ENCODE measurements at places on chromosomes 2 and 18.
A peak's percentile ranks its signal among the peaks of the same experiment; 100 is the strongest.

DNA sequence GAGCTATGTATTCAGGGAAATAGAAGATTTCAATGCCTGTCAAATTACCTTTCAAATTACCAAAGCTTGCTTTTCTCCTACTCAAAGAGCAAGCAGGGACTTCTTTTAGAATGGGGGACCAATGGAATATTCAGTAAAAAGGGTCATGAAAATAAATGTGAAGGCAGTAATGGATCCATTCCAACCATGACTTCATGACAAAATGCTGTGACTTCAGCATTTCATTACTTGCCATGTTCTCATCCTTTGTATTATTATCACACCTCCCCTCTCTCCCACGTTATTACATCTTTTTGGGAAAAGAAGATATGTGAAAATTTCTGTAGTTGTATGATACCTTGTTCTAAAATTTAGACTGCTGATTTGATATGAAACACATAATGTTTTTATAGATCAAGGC is 864.0 kb upstream of the FSHR start:
- no peak for DNase-seq

- no peak for DNase-seq
Measured at GRCh38 chr2:191526536-191526935, 151.4 kb upstream of the NABP1 start.

DNA sequence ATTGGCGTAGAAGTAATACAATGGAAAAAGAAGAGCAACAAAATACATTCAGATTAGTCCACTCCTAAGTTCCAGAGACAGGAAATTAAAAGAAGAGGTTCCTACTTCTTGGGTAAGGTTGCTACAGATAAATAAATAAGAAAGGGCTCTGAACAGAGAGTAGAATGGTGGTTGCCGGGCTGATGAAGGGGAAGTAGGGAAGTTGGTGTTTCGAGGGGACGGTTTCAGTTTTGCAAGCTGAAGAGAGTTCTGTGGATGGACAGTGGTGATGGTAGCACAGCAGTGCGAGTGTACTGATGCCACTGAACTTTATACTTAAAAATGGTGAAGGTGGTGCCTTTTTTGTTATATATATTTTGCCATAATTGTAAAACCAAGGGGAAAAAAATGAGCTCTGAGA is 48.2 kb downstream of the CABYR start:
- DNase-seq = no peak

DNA sequence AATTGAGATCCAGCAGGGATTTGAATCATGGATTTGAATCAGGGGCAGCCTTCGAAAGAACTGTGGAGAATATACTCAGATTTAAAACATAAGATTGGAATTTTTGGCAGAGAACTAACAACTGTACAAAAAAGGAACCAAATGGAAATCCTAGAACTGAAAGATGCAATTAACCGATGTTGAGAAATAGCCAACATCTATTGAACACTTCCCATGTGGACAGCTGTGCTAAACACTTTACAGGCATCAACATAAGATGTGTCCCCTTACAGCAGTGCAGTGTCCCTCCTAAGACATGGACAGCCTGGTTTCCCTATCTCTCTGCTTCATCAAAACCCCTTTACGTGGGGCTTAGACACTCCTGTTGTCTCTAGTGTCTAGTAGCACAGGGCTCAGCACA is 3.7 kb upstream of the IL1RN start:
- DNase-seq = no peak

DNA sequence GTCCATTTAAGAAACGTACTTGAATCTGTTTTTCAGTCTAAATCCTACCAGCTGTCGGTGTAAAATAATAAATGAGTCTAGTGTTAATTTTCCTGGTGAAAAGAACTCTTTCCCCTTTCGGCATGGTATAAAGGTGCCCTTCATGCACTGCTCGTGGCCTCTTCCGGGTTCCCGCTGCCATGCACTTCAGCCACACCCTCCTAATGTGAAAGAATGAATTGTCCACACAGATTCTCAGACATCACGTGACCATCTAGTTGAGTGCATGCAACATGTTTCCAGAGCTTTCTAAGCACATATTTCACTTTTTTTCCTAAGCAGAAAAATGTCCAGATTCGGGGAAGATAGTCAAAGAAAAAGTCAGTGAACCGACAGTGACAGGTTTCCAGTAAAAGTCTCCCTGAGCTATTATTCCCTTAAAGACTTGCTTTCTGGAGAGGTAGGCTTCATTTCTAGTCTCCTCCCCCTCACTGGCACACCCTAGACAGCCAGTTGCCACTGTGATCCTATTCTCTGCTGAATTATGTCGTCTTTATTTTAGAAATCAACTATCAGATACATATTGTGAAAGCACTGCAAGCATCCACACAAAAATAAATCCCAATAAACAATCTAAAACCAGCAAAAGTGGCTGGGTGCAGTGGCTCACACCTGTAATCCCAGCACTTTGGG is 65.9 kb upstream of the RPL31 start:
- DNase-seq = no peak

GRCh38 chr18:48412339-48412929 is 3.3 kb upstream of the ZBTB7C start:
- DNase-seq = peak; percentile 28

DNA sequence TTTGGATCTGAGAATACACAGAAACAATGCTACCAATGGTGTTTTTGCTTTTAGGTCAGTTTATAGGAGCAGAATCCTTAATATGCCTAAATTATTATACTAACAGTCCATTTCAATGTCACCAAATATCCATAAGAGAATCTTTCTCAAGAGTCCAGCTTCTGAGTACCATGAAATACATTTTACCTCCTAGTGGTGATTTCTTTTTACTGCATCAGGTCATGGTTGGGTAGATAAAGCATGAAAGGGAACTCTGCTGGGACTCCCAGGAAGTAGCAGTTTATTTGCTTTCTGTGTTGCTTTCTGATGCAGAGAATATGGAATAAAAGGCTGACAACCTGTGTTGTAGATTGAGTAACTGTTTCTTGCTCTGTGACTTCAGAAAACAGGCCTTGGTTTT is 115.6 kb downstream of the PPP1R1C start:
- no peak for DNase-seq

- no peak for DNase-seq
Measured at GRCh38 chr2:10954856-10955818, 43.4 kb downstream of the KCNF1 start.

GRCh38 chr18:48968412-48969215 is 17.8 kb upstream of the SMAD7 start:
- DNase-seq = no peak

GRCh38 chr2:83172841-83173240 is 1286.2 kb downstream of the SUCLG1 start:
- no peak for DNase-seq

DNA sequence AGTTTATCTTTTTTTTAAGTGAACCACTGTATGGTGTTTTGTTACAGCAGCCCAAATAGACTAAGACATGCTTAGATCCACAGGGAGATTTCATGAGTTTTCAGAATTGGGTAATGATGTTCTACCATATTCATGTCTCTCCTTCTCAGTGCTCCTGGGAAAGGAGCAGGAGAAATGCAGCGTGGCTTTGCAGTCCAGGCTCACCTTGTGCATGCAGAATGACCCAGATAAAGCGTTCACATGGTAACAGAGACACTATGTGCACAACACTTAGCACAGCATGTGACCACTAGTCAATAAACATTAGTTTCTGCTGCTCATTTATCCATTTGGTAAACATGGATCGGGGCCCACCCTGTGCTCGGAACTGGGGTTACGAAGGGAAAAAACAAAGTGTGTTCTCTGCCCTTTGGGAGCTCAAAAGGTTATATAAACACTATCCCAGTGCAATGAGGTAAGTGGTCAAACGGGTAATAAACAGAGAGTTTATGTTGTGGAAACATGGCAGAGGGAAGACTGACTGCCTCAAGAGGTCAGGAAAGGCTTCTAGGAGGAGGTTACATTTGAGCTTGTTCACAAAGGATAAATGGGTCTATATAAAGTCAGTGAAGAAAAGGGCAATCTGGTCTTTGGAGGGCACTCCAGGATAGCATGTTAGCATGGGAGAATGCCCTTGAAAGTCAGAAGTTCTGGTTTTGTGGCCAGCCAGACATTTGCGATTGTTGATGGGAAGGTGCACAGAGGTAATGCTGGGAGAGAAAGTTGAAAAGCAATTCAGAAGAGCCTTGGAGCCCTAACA is 299.2 kb downstream of the TDRD15 start:
- DNase-seq = no peak

DNA sequence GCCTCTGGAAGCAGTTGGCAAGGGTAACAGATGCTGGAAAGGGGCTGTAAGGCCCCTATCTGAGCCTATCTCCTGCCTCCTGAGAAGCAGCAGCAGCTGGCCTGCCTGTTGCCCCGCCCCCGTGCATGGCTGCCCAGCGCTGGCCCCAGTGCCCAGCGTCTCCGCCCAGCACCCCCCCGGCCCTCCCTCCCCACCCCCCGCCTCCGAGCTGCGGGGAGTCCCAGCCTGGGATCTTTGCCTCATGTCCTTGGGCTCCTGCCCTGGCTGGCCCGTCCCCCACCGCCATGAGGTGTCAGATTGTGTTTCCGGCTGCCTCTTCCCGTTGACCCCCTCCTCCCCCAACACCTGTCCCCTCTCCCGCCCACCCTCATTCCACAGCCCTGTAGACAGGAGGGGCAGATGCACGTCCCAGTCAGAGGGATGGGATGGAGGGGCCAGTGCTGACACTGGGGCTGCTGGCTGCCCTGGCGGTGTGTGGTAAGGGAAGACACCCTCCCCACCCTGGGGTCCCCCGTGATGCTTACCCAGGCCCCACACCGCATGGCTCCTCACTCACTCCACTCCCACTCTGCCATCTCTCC is at the start of gene CHRND:
CHRND (plus strand) TSS at position 370 of the 581 bp plus-strand sequence; CDS start at position 426, 56 bp downstream.
- no peak for DNase-seq

DNA sequence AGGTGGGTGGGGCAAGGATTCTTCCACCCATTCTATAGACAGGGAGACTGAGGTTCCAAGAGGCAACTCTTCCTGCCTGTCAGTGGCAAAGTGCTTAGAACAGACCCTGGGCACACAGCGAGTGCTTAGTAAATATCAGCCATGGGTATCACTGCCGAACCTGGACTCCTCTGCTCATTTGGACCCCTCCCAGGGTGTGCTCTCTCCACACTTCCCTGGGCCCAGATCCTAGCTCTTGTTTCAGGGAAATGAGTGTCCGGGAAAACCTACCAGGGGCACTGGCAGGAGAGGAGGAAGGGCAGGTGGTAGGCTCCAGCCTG is 136.3 kb downstream of the CYP26B1 start:
- no peak for DNase-seq

- DNase-seq = no peak
Measured at GRCh38 chr18:48155856-48156255, 225.4 kb upstream of the SMAD2 start.

GRCh38 chr2:134689315-134689714 is 29.5 kb downstream of the TMEM163 start:
- DNase-seq = no peak

- no peak for DNase-seq
Measured at GRCh38 chr2:24856791-24857211, 63.2 kb downstream of the ADCY3 start.

- DNase-seq = no peak
Measured at GRCh38 chr2:30631051-30631671, 176.1 kb downstream of the CAPN13 start.

DNA sequence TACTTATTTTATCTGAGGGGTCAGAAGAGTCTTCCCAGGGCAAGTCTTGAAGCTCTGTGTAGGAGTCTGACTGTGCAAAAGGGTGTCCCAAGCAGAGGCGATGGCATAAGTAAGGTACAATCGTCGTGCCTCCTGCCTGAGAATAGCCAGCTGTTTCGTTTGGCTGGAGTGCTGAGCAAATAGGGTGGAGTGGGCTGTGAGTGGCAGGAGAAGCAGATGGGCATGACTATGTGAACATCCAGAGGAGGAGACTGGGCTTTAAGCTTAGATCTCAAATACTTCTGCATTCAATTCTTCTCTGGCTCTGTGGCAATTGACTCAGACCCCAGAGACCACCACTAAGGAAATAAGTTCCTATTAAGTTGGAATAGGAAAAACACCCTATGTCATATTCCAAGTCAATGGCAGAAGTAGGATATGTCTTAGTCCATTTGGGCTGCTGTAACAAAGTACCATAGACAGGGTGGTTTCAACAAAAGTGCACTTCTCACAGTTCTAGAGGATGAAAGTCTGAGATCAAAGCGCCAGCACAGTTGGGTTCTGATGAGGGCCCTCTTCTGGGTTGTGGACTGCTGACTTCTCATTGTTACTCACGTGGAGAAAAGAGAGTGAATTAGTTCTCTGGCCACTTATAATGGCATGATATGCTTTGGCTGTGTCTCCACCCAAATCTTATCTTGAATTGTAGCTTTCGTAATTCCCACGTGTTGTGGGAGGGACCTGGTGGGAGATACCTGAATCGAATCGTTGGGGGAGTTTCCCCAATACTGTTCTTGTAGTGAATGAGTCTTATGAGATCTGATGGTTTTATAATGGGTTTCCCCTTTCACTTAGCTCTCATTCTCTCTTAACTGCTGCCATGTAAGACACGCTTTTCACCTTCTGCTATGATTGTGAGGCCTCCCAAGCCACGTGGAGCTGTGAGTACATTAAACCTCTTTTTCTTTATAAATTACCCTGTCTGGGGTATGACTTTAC is 120.2 kb downstream of the LPIN1 start:
- no peak for DNase-seq

DNA sequence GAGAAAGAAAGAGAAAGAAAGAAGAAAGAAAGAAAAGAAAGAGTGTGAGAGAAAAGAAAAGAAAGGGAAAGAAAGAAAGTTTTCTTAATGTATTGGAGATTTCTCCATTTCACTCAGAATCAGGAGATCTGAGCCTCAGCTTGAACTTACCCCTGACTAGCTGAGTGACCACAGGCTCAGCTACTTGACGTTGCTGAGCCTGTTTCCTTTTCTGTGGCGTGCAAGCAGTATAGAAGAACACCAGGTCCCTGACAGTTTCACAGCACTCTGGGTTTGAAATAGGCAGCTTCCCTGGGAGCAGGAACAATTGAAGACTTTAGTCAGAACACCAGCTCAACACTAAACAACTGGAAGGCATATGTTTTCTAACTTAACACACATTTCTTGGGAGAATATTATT is 44.7 kb downstream of the MARCO start:
- no peak for DNase-seq

- no peak for DNase-seq
Measured at GRCh38 chr2:41267929-41268659, 779.7 kb upstream of the PKDCC start.

- no peak for DNase-seq
Measured at GRCh38 chr2:170639635-170640034, 75.5 kb upstream of the SP5 start.

GRCh38 chr18:25248755-25249154 is 103.2 kb downstream of the ZNF521 start:
- no peak for DNase-seq

DNA sequence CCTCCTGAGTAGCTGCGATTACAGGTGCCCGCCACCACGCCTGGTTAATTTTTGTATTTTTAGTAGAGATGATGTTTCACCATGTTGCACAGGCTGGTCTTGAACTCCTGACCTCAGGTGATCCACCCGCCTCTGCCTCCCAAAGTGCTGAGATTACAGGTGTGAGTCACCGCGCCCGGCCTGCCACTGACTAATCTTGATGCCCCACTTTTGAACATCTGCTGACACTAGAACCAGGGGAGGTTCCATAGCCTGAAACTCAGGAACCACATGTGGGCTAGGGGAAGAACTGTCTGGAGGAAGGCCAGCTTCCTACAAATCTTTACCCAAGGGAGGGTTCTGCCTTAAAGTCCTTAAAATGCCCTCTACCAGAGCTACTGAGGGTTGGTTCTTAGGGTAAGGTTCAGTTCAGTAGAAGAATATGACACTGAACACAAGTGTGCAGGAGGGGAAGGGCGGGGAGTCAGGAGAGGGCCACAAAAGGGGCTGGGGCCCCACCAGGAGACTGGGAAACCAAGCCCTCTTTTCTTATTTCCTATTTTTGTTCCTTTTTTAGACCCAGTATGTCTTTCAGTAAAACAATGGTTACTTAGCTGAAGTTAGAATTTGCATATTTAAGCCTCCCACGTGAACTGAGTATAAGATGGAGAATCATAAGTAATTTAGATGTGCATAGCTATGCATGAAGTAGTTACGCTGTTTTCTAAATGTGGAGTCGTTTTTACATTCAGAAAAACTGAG is 6.3 kb upstream of the RAB31 start:
- peak; percentile 31 for DNase-seq
